Activated naive CD8-positive, alpha-beta T cell treated with anti-CD3 and anti-CD28 coated beads, Interleukin-2, amount 50 U/mL, for 16 hours (primary cell): ENCODE measurements at places on chromosomes 2 and 18.

GRCh38 chr2:73013936-73014335 lies 57.6 kb downstream of the SFXN5 start:
- DNase-seq, result no peak

DNA sequence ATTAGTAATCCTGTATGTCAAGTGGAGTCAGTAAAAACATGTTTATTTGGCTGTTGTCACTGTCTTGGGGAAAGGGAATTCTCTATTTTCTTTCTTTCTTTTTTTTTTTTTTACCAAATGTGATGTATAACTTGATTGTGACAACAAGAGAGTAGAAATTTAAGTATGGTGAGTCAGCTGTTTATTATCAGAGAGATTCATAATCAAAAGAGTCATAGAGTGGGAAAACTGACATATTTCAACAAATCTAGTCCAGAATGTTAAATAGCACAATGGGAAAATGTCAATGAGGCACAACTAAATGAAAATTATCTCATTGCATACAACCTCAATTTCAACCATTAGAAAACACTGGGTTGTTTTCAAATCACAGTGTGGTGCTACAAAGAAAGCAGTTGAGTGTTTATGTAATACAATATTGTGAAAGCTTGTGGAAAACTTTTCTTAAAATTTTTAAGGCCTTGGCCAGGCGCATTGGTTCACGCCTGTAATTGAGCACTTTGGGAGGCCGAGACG lies 111.9 kb upstream of the DTNA start:
- DNase-seq, result no peak

- no peak for DNase-seq
Observed at GRCh38 chr2:39664232-39664887, 1.4 kb upstream of the TMEM178A start.

DNA sequence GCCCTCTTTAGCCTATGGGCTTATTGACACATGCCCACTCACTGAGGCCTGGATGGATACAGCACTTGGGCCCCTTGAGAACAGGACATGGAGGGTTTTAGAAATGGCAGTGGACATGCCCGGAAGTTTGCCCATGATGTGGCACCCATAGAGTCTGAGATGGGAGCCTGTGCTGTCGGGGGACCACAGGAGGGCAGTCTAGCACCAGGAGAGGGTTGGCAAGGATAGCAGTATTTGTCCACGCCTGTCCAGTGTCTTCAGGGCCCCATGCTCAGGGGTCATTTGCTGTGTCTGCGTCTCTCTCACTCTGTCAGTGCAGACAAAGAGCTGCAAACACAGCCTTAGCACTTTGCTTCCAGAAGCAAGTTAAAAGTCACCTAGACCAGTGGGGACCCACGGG lies 48.7 kb downstream of the IL1RL2 start:
- DNase-seq, result no peak

- no peak for DNase-seq
Observed at GRCh38 chr2:120866071-120866470, 130.4 kb downstream of the GLI2 start.

DNA sequence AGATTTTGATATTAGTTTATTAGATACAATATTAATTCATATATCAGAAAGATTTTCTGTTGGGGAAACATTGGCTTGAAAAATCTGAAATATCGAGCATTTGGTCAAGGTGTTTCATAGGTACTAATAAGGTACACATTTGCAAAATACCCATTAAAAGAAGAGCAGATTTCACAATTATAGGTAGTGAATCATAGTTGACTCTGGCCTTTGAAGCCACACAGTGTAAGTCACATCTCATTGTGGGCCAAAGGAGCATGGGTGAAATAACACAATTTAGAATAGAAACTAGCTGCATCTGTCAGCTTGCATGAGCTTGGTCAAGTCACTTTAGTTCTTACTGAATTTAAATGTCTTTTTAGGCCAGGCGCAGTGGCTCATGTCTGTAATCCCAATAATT lies 4.9 kb downstream of the KDM3A start:
- no peak for DNase-seq

DNA sequence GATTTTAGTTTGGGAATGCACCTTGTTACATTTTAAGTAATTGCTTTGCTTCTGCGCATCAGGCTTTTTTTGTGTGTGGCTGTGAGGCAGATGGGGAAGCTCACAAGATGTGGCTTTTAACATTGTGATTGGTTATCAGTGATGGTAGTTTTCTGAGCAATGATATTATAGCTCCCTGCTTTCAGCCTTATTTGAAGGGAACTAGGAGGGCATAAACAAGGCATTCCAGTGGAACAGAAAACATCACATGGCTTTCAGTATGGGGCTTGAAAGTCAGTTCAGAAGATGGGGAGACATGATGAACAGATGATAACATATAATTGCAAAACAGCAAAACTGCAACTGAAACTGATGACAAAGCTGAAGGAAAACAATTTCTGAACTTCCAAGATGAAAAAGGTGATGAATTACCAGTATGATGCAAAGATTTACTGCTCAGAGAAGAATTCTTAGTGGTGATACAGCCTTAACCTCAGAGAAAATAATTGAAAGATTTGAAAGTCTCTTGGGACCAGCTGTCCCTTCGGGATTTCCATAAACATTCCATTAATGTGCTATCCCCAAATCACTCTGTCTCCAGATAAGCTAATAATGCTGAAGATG lies 439.7 kb downstream of the RND3 start:
- DNase-seq, result no peak

GRCh38 chr18:41499345-41499744 lies 455.7 kb upstream of the PIK3C3 start:
- DNase-seq, result no peak

GRCh38 chr18:6793986-6794385 lies 64.5 kb downstream of the ARHGAP28 start:
- DNase-seq, result no peak

- no peak for DNase-seq
Observed at GRCh38 chr18:35190948-35191697, 49.7 kb upstream of the ZNF397 start.

DNA sequence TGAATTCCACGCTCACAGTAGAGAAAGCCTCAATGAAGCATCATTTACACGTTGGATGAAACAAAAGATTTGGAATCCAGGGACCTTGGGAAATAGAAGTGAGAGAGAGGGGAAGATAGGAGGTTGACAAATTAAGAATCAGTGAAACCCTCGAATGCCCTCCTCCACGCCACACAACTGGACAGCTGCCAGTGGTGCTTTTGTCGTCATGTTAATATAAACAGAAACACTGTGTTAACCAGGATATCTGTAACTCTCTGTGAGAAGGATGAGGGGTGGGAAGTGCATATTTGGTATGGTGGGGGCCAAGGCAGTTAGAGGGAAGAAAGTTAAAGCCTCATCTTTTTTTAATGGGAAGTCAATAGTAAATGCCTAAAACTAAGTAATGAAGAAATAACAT lies 108.7 kb downstream of the GFPT1 start:
- DNase-seq, result no peak

- no peak for DNase-seq
Observed at GRCh38 chr2:128304715-128305554, 13.7 kb downstream of the HS6ST1 start.

GRCh38 chr2:71865391-71865965 lies 282.2 kb downstream of the CYP26B1 start:
- DNase-seq, result no peak

DNA sequence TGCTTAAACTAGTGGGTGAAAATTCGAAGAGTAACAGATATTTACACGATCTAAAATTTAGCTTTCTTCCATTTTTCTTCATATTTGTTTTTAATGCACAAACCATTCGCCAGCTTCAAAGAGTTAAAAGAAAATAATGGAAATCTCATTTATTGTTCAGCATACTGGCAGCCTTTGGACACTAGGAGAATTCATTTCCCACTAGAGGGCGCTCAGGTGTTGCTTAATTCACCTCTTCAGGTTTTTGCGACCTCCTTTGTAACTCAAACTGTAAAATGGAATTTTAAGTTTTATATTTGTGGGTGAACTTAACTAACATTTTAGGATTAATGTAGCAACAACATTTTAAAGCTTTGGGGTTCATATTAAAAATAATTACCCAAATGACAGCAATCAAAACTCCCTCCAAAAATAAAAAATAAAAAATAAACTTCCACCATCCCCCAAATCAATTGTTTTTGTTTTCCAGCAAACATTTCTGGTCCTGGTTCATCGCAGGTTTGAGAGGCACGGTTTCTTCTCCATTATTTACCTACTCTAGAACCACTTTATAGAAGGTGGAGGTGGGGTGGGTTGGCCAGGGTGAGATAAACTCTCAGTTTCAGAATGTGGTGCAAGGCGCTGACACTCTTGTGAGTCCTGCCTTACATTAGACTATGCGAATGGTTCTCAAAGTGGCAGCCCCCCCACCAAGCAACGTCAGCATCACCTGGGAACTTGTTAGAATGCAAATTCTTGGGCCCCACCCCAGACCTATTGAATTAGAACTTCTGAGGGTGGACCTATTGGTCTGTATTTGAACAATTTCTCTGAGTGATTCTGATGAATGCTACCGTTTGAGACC lies 24.7 kb upstream of the PNPT1 start:
- no peak for DNase-seq

GRCh38 chr18:2657788-2658458 lies 2.4 kb downstream of the SMCHD1 start:
- DNase-seq, result no peak

DNA sequence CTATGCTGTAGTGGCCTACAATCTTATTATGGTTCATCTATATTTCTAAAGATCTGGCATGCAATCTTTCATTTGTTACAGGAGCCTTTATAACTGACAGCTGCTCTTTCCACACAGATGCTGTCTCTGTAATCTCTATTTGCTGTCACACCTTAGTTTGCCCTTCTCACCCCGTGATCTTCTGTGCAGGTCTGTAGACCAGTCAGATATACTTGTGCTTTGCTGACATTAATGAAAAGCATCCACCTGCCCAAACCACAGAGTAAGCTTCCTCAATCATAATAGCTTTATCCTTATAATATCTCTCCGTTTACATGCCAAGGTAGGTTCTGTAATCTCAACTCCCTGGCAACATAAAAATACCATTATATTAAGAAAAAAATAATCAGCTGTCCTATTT lies 122.4 kb downstream of the GRB14 start:
- no peak for DNase-seq

DNA sequence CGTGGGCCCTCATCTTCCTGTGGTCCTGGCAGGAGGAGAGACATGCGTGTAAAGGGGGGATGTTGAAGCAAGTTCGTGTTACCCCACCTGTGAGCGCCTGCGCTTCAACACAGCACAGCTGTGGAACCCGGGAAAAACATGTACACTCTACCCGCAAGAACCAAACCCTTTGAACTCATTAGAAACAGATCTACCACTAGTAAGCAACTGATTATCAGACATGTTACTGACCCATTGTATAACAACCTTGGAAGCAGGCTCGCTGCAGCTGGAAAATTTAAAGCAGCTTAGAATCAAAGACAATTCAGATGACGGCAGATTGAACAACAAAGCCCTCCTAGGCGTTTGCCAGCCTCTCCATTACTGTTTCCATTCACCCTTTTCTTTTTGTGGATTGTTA lies 771.7 kb upstream of the SALL3 start:
- DNase-seq, result no peak

GRCh38 chr18:48777744-48778116 lies 173.0 kb downstream of the SMAD7 start:
- DNase-seq, result no peak

GRCh38 chr2:110099471-110100225 lies 16.0 kb downstream of the MALL start:
- DNase-seq, result no peak

- no peak for DNase-seq
Observed at GRCh38 chr2:168348076-168348475, 100.7 kb upstream of the STK39 start.

GRCh38 chr2:241844066-241844728 lies 14.5 kb downstream of the PDCD1 start:
- DNase-seq, result peak; percentile 37

- no peak for DNase-seq
Observed at GRCh38 chr2:238817382-238817781, 30.5 kb upstream of the TWIST2 start.

- no peak for DNase-seq
Observed at GRCh38 chr2:176535467-176536113, 266.3 kb downstream of the MTX2 start.

- no peak for DNase-seq
Observed at GRCh38 chr2:23495661-23496114, 110.7 kb downstream of the KLHL29 start.

DNA sequence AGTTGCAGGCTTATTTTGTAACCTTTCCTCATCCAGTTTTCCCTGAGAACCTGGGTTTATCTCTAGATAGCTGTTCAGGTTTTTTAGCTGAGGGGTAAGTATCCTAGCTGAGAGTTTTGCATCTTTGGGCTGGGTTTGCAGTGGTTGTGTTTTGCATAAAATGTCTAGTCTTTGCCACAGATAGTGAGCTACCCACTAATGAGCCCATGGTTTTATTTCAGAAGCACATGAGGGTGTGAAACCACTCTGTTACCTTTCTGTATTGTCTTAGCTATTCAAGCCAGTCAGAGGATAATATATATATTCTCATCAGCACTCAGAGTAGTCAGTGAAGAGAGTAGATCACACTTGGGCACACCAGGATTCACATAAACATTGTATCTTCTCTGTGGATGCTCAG lies 24.6 kb upstream of the TXNDC2 start:
- no peak for DNase-seq

- no peak for DNase-seq
Observed at GRCh38 chr2:155190342-155190741, 491.8 kb downstream of the KCNJ3 start.

DNA sequence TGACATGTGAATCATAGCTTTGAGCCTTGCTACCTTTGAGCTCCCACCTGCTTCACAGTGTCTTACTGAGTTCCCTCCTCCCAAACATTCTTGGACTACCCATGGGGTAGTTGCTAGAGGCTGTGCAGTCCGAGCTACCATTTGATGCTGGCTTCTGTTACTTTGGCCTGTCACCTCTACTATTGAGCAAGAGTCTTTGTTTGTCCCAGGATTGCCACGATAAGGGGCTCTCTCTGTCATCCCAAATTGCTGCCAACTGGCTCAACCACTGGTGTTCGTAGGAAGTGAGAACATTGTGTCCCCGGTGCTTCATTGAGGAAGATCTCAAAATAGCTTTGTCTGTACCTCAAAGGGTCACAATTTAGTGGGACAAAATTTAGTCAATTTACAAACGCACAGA lies 59.1 kb upstream of the PAX8 start:
- DNase-seq, result no peak

DNA sequence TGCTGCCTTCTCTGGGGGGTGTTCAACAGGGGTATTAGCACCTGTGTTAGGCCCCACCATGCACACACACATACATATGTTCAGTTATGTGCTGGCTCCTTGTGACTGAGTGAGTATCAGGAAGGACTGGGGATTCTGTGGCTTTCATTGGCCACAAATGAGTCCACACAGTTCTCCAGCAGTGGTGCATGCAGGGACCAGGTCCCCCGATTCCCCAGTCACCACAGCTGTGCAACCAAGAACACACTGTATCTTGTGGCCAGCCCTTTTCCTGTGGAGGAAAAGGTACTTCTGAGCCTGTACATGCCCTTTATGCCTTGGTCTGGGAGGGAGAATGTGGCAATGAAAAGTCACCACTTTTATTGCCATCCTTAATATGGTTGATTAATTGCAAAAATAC lies 74.9 kb upstream of the KLF7 start:
- no peak for DNase-seq

DNA sequence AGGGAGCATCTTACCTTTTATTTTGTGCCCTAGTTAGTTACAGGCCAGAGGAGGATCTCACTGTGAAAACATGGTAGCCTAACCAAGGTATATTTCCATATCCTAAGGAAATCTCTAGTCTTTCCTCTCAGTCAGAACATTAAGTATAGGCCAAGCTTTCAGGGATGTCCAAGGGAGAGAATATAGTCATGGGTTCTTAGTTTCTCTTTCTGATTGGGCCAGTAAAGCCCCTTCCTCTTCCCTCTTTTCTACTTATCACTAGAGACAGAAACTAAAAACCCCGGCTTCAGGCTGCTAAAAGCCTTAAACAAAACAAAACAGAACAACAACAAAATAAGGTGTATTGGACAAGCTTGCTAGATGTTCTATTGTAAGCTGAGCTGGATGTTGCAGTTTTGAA lies 44.3 kb upstream of the TNFRSF11A start:
- no peak for DNase-seq
